ENCODE measurements at places on chromosomes 12 and 14.

- DNase-seq, result no peak
These were observed 58.9 kb upstream of the KITLG start for GRCh38 chr12:88638966-88639760.

GRCh38 chr12:70354787-70355186 is 11.3 kb upstream of the KCNMB4 start:
- DNase-seq, result no peak

GRCh38 chr12:12964255-12964654 is 12.3 kb upstream of the GPRC5D start:
- DNase-seq, result no peak

GRCh38 chr14:24875203-24875838 is 174.6 kb downstream of the STXBP6 start:
- no peak for DNase-seq

- no peak for DNase-seq
These were observed 1.7 kb downstream of the TNFRSF1A start for GRCh38 chr12:6340032-6340638.

GRCh38 chr14:60348211-60348610 is 99.2 kb downstream of the PPM1A start:
- DNase-seq, result no peak

- no peak for DNase-seq
These were observed 33.0 kb upstream of the ATF7IP start for GRCh38 chr12:14332482-14332881.

DNA sequence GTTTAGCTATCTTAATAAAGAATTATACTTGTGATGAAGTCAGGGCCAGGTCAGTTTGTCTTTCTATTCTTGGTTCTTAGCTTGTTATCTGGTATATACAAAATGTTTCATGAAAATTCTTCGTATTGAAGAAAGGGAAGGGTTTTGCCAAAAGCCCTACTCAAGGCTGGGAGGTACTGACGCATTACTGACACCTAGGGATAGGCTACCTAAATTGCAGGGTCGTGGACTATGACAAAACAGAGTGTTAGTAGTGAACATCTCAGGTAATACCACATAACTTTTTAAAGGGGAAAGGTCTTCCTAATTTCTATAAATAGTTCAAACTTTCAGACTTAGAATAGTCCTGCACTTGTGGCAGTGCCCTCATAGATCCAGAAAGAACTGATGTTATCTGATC is 246.3 kb downstream of the RGS6 start:
- DNase-seq, result no peak

DNA sequence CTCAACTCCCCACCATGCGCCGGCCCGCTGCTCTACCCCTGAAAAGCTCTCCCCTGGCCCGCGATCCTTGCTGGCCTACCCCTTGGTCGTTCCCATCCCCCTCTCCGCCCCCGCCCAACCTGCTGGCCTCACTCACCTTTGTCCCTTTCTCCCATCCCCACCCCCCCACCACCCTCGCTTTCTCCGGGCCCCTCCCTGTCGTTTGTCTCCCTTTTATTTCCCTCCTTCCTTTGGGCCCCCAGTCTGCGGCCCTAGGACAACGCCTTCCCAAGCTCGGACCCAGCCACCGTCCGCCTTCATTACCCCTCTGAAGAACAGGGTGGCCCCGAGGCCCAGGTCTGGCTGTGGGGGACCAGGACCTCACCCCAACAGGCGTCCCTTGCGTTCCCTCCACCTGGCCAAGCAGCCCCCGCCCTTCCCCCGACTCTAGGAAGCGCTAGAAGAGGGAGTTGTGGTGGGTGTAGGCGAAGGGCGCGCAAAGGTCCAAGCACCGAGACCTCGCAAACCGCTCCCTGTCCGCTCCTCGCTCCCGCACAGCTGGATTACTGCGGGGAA is 6.9 kb upstream of the SLC7A7 start:
- no peak for DNase-seq

- no peak for DNase-seq
These were observed 14.3 kb downstream of the MCRS1 start for GRCh38 chr12:49553512-49554088.

- DNase-seq, result no peak
These were observed 1.0 kb downstream of the FAIM2 start for GRCh38 chr12:49902399-49903350.

- no peak for DNase-seq
These were observed 62.5 kb upstream of the PYGL start for GRCh38 chr14:51006781-51007211.

DNA sequence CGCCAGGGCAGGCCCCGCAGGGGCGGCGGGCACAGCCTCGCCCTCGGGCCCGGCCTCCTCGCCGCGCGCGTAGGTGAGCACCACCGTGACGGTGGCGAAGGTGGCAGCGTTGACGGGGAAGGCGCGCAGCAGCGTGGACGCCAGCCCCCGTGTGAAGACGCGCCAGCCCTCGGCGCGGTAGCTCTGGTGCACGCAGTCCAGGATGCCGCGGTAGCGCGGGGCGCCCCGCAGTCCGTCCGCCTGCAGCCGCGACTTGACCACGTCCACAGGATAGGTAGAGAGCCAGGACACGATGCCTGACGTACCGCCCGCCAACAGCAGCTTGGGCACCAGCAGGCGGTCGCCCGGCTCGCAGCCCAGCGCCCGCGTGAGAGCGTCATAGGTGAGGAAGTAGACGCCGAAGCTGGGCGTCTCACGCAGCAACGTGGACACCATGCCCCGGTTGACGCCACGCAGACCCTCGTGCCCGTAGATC is 13.9 kb downstream of the SLC25A29 start:
- no peak for DNase-seq

GRCh38 chr12:121227294-121227693 is 17.4 kb downstream of the P2RX4 start:
- DNase-seq, result no peak

DNA sequence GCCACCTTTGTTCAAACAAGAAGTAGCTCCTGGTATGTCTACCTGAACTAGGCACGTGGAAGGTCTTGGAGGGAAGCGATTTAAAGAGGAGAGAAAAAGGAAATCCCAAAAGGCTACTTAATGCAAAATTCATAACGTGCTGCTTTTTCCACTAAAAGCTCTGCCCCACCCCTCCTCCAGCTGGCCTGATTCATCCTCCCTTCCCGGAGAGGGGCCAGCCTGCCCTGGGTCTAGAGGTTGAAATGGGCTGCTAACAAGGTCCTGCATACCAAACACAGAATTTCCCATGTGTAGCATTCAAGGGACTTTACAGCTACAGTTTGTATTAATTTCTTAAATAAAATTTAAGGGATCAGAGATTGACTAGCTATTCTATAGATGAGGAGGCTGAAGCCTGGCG is 83.2 kb downstream of the KNTC1 start:
- DNase-seq, result no peak

DNA sequence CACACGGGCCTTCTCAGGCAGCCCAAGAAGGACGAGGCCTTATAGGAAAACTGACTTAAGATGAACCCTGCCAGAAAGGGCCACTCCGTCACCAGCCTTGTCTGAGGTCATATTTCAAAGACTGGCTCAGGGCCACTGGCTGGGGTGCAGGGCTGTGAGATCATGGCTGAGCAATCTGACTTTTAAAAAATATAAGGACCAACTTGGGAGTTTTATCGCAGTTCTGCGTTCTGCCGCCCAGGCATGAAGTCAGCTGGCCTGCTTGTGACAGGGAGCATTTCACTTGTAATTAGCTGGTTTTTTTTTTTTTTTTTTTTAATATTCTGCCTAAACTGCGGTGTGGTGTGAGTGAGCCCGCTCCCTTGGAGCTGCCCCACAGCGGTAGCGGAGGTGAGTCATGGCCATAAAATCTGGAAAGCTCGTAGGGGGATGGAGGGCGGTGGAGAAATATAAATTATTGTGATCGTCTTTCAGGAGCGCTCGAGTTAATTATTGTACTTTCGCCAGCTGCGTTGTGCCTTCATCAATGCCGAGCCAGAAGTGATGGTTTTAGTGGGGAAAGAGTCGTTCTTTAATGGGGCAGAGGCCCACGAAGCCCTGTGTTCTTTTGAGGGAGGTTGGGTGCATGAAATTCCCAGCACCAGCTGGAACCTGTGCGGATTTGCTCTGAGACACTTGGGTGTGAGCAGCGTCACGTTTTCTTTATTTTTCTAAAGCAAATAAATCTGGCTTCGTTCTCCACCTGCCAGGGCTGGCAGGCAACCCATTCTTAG is 231.9 kb downstream of the C12orf75 start:
- no peak for DNase-seq

DNA sequence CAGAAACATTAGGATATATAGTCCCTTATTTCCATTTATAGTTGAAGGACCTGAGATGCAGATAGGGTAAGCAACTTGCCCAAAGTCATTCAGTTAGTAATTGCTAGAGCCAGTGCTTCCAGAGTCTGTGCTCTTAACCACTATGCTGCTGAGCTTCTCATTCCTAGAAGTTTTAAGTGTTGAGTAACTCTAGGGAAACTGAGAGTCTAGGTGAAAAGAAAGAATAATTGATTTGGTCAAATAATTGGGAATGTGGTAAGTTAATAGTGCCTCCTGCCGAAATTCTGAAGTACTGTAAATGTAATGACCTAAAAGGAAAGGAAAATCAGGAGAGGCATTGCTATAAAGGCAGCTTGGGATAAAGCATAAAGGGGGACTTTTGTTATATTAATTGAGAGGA is 14.1 kb downstream of the PYROXD1 start:
- DNase-seq, result no peak

- DNase-seq, result no peak
These were observed 1.3 kb upstream of the JDP2 start for GRCh38 chr14:75426332-75427125.
